ENCODE measurements at places on chromosomes 2 and 18.
A peak's percentile ranks its signal among the peaks of the same experiment; 100 is the strongest.

DNA sequence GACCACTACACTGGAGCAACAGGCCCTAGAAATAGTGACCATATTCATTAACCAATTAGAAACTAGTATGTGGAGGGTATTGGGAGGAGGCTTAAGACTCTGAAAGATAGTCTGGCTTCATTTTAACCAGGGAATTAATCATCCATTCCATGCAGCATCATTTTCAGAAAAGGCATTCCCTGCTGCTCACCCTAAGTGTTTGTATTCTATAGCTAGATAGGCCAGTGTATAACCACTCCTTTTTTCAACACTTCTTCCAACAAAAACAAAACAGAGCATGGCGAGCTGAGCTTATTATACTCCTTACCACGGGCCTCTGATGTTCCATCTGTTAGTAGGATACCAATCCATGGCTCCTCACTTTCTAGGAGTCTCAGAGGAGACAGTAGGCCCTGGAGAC is 112.0 kb upstream of the PKDCC start:
- DNase-seq: no peak

DNA sequence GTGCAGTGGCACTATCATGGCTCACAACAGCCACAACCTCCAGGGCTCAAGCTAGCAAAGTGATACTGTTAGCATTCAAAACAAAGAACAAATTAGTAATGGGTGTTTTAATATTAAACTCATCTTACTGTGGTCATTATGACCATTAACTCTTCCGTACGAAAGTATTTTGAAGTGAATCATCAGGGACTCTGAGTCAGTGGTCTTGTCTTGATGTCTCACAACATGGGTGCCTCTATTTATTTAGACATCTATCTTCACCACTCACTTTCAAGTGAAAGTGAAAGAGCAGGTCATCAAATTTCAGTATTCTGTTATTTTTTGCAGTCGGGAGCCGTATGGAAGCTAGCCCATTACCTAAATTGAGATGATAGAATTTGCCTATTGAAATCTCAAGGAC is 1118.2 kb downstream of the DPP10 start:
- no peak for DNase-seq

GRCh38 chr2:241289597-241289996 is 25.9 kb downstream of the HDLBP start:
- DNase-seq: no peak

GRCh38 chr2:25453199-25453905 is 111.6 kb upstream of the DNMT3A start:
- no peak for DNase-seq

GRCh38 chr2:33812707-33813106 is 213.6 kb upstream of the FAM98A start:
- no peak for DNase-seq

DNA sequence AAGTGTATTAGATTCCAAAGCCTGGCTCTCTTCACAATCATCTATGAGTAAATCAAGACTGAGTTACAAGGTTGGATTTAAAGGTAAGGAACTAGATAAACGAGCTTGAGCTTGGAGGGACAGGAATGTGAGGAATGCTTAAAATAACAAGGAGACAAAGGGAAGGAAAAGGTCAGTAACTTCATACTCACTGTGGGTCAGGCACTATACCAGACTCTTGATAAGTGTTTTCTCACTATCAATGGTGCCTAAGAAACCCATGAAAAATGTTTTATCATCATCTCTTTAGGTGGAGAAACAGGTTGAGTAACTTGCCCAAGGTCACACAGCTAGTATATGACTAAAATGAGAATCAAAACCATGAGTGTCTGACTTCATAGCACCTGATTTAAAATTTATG is 212.1 kb downstream of the CDH2 start:
- DNase-seq: no peak

GRCh38 chr2:150846691-150847090 is 359.2 kb upstream of the RND3 start:
- no peak for DNase-seq

DNA sequence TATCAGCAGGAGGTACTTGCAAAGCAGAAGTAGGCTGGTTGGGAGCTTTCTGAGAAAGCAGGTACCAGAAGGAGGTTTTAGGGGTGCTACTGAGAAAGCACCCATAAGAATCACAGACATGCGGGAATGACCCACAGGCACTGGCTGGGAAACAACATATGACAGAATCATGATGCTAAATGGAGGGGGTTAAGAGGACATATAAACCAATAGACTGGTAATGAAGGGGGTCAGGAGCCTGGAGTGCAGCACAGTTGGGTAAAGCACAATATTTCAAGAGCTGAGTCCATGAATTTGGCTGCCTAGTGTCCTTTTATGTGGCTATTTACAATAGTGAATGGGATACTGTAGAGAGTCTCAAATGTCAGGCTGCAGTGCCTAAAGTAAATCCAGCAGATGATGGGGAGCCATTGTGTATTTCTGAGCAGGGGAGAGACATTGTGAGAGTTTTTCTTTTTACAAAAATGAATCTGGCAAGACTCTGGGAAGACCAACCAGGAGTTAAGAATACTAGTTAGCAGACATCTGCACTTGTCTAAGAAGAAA is 27.6 kb upstream of the GMCL1 start:
- peak; percentile 35 for DNase-seq

DNA sequence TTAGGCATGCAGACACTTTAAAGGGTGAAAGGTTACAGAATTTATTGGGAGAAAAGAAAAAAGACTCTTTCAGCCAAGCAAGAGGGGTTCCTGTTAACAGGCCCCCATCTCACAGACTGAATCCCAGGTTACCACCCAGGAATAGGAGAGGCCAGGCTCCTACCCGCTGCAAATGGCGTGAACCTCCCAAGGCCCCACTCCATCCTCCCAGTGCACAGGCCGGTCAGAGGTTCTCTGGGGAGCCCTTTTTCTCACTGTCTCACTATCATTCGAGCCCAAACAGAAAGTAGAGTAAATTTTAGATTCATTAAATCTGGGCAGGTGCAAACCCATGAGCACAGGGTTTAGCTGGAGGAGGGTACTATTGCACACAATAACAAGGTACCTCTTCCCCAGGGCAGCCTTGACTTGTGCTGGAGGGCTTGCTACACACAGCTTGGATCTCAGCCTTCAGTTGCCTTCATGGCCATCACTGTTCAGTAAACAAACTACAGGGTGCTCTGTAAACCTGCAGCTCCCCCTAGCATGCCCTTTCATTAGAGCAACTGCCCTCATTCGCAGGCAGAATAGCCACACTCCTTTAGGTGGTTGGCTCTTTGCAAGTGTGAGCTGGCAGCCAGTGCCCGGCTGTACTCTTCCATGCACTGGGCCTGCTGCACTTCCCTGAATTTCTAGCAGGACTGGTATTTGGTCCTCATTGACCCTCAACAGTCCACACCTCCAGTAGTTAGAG is 7.3 kb upstream of the PLEK start:
- DNase-seq: peak; percentile 36

GRCh38 chr2:159013103-159013502 is 44.7 kb downstream of the TANC1 start:
- no peak for DNase-seq

- no peak for DNase-seq
These were observed 55.6 kb downstream of the BIN1 start for GRCh38 chr2:127051116-127052056.

DNA sequence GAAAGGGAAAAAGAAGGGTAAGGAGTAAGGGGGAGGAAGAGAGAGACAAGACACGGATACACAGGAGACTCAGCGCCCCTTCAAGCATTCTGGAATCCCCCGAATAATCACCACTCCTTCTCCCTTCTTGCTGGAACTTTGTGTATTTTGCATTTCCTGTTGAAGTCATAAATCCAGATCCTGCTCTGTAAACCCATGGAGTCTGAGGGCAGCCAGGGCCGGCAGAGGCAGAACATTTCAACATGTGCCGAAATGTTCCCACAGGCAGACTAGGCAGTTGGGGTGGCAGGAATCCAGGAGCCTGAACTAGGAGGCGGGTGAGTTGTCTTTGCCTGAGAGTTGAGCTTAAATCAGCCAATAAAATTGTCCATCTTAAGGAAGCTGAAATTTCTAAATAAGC is 193.1 kb downstream of the SH3RF3 start:
- DNase-seq: no peak

GRCh38 chr2:118990757-118991545 is 49.0 kb downstream of the MARCO start:
- DNase-seq: no peak

DNA sequence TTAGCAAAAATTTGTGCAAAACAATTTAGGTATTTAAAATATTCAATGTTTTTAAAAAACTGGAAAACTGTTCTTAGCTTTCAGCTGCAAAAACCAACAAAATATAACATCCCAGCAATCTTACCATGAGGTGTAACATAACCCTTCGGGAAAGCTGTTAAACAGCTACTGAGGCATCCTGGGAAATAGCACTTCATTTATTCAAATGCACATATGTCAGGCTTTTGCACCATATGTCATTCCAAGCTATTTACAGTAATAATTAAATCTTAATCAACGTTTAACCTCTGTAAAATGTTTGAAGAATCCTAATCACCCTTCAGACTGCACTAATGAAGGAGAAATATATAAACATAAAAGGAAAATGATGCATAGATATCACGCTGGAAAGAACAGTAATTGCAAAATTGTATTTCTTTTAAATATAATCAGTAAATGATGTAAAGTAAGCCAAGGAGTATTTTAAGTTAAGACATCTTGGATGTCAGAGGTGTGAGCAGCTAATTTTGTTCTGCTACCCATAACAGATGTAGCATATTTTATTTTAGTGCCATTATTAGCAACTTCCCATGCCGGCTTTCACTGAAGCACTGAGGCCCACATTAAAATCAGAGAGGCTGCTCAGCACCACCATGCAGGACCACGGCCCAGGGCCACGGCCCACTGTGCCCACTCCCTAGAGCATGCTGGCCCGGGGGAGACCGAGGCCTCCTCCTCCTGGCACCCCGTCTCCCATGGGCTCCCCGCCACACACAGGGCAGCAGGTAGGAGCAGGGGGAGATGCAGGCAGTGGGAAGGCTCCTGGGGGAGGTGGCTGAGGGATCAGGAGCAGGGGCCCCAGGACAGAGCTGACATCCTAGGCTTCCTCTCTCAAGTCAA is 30.9 kb downstream of the EMX1 start:
- no peak for DNase-seq

- DNase-seq: no peak
These were observed 39.8 kb downstream of the TMEM18 start for GRCh38 chr2:637406-637776.

- DNase-seq: no peak
These were observed 4.5 kb downstream of the PSTPIP2 start for GRCh38 chr18:46067438-46068007.

GRCh38 chr2:32262105-32262504 is 2.6 kb downstream of the NLRC4 start:
- DNase-seq: no peak

- DNase-seq: no peak
These were observed 81.3 kb upstream of the KYNU start for GRCh38 chr2:142796161-142796560.

- DNase-seq: no peak
These were observed 163.6 kb upstream of the RBMS1 start for GRCh38 chr2:160657196-160657595.

- no peak for DNase-seq
These were observed 87.0 kb upstream of the ID2 start for GRCh38 chr2:8594731-8595427.

DNA sequence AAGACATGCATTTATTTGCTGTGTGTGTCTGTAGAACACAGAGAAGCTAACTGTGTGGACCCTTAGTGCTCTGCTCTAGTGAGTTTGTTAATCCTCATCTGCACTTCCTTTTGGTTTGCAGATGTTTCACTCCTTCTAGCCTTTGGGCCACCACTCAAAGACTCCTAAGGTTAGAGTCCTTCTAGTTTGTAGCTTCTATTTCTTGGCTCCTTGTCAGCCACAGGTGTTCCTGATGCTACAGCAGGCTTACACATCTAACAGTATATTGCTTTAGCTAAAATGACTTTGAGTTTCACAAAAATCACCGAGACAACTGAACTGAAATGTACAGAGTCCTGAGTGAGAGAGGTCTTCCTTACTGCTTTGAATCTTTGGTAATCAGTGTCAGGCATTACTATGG is 551.4 kb downstream of the NRXN1 start:
- DNase-seq: no peak

DNA sequence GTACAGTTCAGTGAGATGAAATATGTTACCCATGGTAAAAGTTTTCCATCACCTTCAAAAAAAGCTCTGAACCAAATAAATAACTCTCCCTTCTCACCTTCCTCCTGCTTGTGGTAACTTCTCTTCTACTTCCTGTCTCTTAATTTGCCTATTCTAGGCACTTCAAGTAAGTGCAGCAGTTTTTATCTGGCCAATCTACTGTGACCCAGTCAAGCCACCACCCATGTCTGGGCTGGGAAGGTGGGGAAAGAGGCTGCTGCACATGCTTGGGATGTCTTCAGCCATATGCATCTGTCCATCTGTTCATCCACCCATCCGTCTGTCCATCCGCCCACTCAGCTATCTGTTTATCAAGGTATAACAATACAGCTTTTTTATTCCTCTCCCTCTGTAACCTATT is 31.6 kb downstream of the ZNF532 start:
- DNase-seq: no peak

DNA sequence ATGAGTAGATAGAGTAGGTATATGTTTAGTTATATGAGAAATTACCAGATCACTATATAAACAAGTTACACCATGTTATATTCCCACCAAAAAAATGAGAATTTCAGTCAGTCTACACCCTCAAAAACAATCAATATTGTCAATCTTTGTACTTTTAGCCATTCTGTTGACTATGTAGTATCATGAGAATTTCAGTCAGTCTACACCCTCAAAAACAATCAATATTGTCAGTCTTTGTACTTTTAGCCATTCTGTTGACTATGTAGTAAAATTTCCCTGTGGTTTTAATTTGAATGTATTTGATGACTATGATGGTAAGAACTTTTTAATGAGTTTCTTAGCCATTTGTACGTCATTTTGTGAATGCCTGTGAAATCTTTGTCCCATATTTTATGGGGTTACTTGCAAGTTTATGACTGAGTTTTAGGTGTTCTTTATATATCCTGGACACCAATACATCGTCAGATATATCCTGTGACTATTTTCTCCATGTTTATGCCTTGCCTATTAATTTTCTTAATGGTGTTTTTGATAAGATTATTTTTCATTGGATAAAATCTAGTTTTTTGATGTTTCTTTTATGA is 528.4 kb upstream of the SPHKAP start:
- no peak for DNase-seq

- DNase-seq: no peak
These were observed 807.3 kb downstream of the NR4A2 start for GRCh38 chr2:155525199-155525598.

DNA sequence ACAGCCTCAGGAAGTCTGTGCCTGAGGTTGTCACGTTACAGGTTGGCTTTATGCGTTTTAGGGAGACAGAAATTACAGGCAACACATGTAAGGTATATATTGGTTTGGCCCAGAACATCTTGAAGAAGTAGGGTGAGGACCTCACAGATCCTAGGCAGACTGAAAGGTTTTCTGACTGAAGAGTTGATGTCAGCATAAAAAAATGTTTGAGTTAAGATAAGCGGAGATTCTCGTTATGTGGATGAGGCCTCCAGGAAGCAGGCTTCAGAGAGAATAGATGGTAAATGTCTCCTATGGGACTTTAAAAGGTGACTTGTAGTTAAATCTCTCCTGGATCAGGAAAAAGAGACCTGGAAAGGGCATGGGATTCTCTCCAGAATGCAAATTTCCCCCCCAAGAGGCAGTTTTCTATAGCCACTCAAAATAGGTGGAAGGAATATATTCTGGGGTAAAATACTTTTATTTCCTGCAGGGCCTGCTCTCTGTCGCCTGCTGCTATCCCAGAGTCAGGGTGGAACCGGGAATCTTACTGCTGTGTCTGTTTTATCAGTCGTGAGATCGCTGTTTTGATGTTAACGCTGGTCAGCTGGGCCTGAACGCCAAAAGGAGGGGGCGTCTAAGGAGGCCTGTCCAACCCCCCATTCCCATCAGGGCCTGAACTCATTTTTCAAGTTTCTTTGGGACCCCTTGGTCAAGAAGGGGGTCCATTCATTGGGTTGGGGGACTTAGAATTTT is 171.1 kb downstream of the HDAC4 start:
- no peak for DNase-seq
